Stimulated activated CD4-positive, alpha-beta T cell treated with anti-CD3 and anti-CD28 coated beads, TNF-alpha, amount 100 ng/mL, for 24 hours (primary cell): ENCODE measurements at places on chromosomes 2 and 18.

DNA sequence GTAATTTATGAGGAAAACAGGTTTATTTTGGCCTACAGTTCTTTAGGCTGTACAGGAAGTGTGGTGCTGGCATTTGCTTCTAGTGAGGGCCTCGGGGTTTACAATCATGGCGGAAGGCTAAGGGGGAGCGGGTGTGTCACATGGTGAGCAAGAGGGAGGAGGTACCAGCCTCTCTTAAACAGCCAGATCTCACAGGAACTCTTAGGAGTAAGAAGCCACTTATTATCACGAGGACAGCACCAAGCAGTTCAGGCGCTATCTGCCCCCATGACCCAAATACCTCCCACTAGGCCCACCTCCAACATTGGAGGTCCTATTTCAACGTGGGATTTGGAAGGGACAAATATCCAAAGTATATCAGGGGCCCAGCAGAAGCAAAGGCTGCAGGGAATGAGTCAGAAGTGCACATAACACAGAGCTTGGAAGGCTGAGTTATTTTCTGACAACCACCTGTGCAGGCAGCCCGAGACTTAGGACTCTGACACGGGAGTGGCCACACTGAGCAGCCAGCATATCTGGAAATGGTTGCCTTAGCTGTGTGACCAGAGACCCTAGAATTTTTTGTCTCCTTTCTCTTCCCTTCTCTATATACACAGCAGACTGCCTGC lies 170.9 kb downstream of the PRPF40A start:
- DNase-seq: no peak

DNA sequence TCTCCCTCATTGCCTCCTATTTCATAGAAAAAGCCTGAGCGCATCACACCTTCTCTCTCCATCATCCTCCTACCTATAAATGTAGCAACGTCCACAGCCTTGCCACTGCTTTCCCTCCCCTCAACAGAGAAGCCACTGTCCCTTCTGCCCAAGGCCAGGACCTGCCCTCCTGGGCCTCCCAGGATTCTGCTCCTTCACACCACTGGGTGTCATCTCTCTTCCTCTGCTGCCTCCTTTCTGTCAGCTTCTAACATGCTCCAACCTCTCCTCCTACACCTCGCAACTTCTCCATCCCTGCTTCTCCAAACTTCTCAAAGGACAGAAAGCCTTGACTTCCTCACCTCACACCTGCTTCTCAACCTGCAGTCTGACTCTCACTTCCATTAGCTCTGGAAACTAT lies 21.2 kb upstream of the ME2 start:
- DNase-seq: no peak

DNA sequence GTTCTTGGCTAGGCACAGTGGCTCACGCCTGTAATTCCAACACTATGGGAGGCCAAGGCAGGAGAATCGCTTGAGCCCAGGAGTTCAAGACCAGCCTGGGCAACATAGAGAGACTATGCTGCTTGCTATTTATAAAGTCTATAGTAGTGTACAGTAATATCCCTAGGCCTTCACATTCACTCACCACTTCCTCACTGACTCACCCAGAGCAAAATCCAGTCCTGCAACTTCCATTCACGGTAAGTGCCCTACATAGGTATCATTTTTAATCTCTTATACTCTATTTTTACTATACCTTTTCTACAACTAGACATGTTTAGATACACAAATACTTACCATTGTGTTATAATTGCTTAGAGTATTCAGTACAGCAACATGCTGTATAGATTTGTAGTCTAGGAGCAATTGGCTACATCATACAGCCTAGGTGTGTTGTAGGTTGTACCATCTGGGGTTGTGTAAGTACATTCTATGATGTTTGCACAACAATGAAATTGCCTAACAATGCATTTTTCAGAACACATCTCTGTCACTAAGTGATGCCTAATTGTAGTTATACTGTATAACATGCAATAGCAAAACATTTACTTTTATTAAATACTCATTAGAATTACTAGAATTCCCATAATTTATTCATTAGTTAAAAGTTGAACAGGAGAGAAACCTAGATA lies 8.8 kb downstream of the DHX57 start:
- no peak for DNase-seq

- no peak for DNase-seq
Measured at GRCh38 chr18:3924455-3924854, 474.5 kb downstream of the TGIF1 start.

DNA sequence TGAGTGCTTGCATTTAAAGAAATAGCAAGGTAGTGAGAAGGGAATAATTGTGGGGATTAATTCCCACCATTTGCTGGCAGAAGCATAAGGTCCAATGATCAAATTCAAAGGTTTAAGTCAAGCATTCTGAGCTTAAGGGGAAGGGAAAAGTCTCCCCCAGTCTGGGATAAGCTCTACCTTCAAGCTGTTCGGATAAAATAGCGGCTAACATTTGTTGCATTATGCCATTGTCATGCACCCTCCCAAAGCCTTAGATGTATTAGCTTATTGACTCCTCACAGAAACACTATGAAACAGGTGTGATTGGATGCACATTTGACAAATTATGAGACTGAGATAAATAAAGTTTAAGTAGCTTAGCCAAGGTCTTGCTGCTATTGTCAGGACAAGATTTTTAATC lies 52.2 kb upstream of the TGIF1 start:
- DNase-seq: no peak
